Pulmonary artery endothelial cell (primary cell): ENCODE measurements at places on chromosomes 4 and X.
A peak's percentile ranks its signal among the peaks of the same experiment; 100 is the strongest.

GRCh38 chrX:129493643-129494042 lies 29.6 kb downstream of the SMARCA1 start:
- DNase-seq, result peak; percentile 4

GRCh38 chrX:74922922-74923543 lies 2.2 kb downstream of the NEXMIF start:
- no peak for DNase-seq

DNA sequence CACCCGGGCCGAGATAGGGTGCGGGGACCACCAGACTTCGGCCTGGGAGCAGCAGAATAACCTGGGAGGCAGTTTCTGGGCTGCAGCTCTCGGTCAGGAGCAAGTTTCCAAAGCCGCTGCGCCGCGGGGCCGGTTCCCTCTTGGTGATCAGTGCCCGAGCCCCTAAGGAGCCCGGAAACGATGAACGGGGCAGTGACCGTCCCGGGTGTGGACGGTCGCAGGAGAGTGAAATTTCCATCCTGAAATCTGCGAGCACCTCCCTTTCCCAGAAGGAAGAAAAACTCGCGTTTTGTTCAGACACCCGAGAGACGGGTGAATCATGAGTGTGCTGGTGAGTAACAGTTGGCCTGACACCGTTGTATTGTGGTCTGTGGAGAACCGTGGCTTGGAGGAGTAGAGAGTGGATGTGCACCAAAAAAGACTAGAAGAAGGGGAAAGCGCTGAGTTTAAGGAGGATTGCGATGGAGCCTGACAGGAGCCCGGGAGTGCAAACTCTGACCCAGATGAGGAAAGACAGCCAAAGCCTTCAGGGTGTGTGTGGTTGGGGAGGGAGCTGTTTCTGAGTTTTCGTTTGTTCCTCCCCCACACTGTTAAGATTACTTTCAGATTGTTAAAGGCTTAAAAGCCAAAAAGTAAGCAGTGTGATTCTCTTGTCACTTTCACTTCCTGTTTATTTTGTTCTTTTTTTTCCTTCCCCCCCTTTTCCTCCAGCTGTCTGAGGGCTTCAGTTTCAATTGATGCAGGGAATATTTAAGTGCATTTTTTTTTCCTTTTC lies 828 bp downstream of the MCUB start:
- peak; percentile 41 for DNase-seq

- DNase-seq, result no peak
These were observed 526.6 kb downstream of the PACRGL start for GRCh38 chr4:21226637-21227538.

- peak; percentile 33 for DNase-seq
These were observed 53.3 kb downstream of the RGS12 start for GRCh38 chr4:3346146-3346545.
